Ascending aorta (tissue), 2 donors: ENCODE measurements at places on chromosomes 5 and 9.

DNA sequence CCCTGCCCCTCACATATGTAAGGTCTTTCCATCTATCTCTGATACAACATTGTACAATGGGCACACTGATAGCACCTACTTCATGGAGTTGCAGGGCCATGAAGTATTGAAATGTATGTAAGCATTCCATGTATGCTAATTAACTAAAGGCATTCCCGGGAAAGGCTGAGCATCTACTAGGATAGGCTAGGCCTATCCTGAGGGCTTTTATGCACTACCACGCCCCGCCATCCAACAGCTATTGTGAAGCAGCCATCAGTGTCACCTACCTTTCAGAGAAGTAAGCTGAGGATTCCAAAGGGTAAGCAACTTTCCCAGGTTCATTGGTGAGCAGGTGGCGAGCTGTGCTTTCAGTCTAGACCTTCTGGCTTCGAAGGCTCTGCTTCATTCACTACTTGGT lies 47.6 kb downstream of the NSG2 start:
- no peak for DNase-seq

DNA sequence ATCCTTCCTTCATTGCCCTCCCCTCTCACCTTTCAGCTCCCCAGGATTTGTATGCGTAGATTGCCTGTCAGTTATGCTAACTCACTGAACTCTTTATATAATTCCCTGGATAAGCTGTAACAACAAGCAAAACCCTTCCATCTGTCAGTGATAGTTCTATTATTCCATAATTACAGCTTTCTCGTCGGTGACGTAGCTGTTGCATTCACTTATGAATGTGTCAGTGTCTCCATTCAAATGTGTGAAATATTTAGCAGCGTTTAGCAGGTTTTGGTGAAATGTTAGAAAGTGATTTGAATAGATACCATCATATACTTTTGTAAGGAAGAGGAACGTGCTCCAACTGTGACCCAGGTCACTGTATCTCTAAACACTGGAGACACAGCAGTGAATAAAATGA lies 45.2 kb downstream of the PIP5K1B start:
- DNase-seq, result no peak

- no peak for DNase-seq
These were observed 29.2 kb upstream of the JAK2 start for GRCh38 chr9:4955836-4956235.

DNA sequence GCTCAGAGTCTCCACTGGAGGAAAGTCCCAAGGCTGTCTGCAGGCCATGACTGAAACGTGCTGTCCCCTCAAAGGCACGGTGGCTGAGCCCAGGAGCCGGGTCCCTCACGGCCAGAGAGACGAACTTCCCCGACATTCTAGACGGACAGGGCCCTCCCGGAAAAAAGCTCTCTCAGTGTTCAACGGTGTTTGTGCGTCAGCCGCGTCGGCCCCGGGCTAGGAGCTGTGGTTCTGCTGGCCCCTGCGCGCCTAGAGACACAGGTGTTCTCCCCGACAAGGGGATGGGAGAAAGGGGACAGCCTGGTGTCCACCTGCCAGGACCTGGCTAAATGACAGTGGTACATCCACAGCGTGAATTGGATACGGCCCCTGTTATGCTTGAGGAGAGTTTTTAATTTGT lies 5.8 kb upstream of the GPSM1 start:
- DNase-seq, result no peak

GRCh38 chr9:127931092-127931881 lies 710 bp upstream of the PIP5KL1 start:
- DNase-seq, result no peak

- no peak for DNase-seq
These were observed 28.9 kb downstream of the FAM151B start for GRCh38 chr5:80516826-80517225.

- DNase-seq, result no peak
These were observed 74.1 kb downstream of the IPO11 start for GRCh38 chr5:62486672-62487071.

DNA sequence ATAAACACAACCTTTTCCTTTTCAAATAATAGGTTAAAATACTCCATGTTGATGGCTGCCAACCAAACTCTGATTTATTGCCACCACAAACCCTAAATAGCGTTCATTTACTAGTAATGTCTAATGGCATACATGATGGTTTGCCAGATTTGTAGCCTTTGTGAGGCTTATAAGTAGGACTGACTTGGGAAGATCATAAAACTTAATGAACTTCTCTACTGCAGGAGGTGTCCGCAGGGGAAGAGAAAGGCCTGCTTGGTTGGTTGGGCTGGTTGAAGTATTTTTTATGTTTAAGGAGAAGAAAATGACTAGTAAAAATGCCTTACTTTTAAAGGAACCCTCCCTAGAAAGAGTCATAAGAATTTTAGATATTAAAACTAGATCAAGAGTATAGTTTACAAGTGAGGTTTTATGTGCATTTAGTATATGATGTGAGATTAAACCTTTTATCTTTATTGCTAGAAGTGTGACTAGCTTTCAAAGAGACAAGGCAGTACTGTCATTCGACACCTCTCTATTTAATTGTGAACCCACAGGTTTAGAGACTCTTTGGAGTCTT lies 5.0 kb downstream of the PBX3 start:
- no peak for DNase-seq

- no peak for DNase-seq
These were observed 505.3 kb downstream of the ARHGEF28 start for GRCh38 chr5:74131250-74131649.

GRCh38 chr9:92360083-92360482 lies 34.3 kb downstream of the CENPP start:
- no peak for DNase-seq

DNA sequence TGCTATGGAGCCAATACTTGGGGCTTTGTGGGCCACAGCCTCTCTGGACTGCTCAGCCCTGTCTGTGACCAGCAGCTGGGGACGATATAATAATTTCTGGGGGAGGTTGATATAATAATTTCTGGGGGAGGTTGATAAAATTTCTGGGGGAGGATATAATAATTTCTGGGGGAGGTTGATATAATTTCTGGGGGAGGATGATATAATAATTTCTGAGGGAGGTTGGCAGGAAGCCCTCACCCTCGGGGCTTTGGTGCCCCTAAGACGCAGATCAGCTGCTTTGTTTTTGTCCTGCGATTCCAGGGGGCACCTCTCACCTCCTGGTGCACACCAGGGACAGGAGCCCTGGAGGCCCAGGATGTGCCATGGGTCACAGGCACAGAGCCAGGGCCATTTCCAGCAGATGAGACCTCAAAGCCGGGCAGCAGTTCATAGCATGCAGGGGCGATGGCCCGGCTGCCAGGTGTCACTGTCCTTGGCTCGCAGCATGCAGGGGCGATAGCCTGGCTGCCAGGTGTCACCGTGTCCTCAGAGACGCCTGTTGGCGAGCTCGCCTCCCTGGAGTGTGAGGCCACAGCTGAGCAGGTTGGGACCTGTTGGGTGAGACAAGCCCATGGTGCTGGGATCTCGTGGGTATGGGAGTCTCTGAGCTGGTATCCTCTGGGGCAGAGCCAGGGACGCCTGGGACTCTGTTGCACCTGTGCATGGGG lies 3.8 kb upstream of the TOR4A start:
- no peak for DNase-seq
